Smooth muscle cell of the coronary artery (primary cell): ENCODE measurements at places on chromosomes 11 and 22. TPM values are rescaled to one million over a fixed set of nuclear protein-coding genes. Genes with fewer than 3 reads are reported as not detected.

Gene CYP2D6
- total RNA-seq: 0.12 and 0.15 TPM in 2 replicates

Gene LRRC55
- total RNA-seq: not detected in 2 replicates

Gene HBD
- total RNA-seq: not detected in 2 replicates

Gene WNT7B
- not detected in 2 replicates for total RNA-seq

Gene AGBL2
- 0.15 and 0.70 TPM in 2 replicates for total RNA-seq

Gene LDHAL6A
- not detected in 2 replicates for total RNA-seq

Gene TTC36
- 0.83 TPM in 1 of 2 replicates, not detected in the other for total RNA-seq

Gene MS4A7
- not detected in 2 replicates for total RNA-seq

Gene LIF
- total RNA-seq: 4.6 and 13.3 TPM in 2 replicates

Gene CHRM1
- not detected in 2 replicates for total RNA-seq

Gene CALCB
- total RNA-seq: not detected in 2 replicates

Gene GRIK4
- 0.12 TPM in 1 of 2 replicates, not detected in the other for total RNA-seq

Gene APOL5
- not detected in 2 replicates for total RNA-seq

Gene IGLL1
- total RNA-seq: not detected in 2 replicates

Gene SNX19
- 47.4 and 55.9 TPM in 2 replicates for total RNA-seq

Gene GAB4
- total RNA-seq: not detected in 2 replicates

Gene CECR2
- total RNA-seq: under 0.01 and 1.6 TPM in 2 replicates

Gene EFEMP2
- 81.4 and 103 TPM in 2 replicates for total RNA-seq

Gene TSPAN32
- 0.12 TPM in 1 of 2 replicates, not detected in the other for total RNA-seq

Gene ARHGAP20
- 1.3 and 4.7 TPM in 2 replicates for total RNA-seq

Gene CACNA1I
- total RNA-seq: under 0.01 TPM in 2 replicates

Gene ANKK1
- under 0.01 and 0.12 TPM in 2 replicates for total RNA-seq

Gene TMPRSS4
- total RNA-seq: not detected in 2 replicates

Gene CABP2
- total RNA-seq: not detected in 2 replicates

Gene UCP3
- total RNA-seq: 0.08 and 0.12 TPM in 2 replicates

Gene ACR
- total RNA-seq: not detected in 2 replicates

Gene NPTXR
- total RNA-seq: 0.60 and 2.0 TPM in 2 replicates

Gene BDNF
- total RNA-seq: 1.2 and 38.8 TPM in 2 replicates

Gene ACCSL
- total RNA-seq: not detected in 2 replicates

Gene SYCE3
- total RNA-seq: not detected in 2 replicates

Gene MTFP1
- total RNA-seq: 3.2 and 11.4 TPM in 2 replicates

Gene NLRP14
- total RNA-seq: 0.08 TPM in 1 of 2 replicates, not detected in the other

Gene GLB1L3
- total RNA-seq: not detected in 2 replicates

Gene GRM5
- under 0.01 TPM in 1 of 2 replicates, not detected in the other for total RNA-seq

Gene SCGB2A2
- total RNA-seq: not detected in 2 replicates
